ENCODE measurements at places on chromosomes 1 and 21.

GRCh38 chr1:164256456-164256855, 302.5 kb upstream of the PBX1 start:
- DNase-seq, result no peak

- no peak for DNase-seq
These were observed 43.1 kb downstream of the DUSP10 start for GRCh38 chr1:221698579-221699349.

- no peak for DNase-seq
These were observed 9.6 kb downstream of the SMYD2 start for GRCh38 chr1:214290424-214291037.

- DNase-seq, result no peak
These were observed 22.8 kb downstream of the WDR26 start for GRCh38 chr1:224411766-224412165.

DNA sequence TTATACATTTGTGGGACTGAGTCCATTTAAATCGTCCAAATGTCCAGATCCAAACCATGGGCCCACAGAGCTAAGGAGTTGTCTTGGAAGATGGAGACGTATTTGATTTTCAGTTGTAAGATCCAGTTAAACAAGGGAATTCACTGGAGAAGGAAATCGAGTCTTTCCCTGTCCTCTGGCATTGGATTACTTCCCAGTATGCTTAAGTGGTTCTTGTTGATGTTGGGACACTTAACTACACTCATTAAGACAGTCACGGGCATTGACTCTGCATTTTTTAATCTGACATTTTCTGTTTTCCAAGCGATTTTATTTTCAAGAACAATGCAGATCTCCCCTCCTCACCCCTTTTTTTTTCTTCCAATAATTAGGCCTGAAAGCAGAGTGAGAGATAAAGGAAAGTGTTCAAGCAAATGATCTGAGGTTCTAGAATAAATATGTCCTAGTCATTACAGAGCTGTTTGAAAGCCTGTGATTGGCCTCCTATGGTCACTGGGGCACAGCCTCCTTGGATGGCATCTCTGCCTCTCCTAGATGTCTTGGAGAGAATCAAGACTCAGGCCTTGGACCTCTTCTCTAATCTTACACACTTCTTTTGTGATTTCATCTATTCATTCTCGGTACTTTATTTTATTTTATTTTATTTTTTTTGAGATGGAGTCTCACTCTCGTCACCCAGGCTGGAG, 48.9 kb downstream of the CD247 start:
- DNase-seq, result no peak

DNA sequence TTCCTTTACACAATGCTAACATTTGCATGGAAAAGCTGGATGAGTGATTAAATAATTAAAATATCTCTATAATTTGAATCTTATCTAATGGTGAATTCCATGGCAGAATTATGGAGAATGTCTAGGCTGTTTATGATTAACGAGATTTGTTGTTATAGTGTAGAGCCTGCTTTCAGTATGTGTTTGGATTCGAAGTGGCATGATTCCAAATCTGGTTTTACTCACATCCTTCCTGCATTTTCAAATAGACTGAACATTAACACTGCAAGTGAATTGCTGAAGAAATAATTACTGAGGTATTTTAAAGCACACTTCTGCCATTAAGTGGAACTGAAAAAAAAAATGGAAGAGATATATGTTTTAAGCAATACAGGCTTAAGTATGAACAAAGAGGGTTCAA, 5.1 kb upstream of the NEK7 start:
- no peak for DNase-seq

DNA sequence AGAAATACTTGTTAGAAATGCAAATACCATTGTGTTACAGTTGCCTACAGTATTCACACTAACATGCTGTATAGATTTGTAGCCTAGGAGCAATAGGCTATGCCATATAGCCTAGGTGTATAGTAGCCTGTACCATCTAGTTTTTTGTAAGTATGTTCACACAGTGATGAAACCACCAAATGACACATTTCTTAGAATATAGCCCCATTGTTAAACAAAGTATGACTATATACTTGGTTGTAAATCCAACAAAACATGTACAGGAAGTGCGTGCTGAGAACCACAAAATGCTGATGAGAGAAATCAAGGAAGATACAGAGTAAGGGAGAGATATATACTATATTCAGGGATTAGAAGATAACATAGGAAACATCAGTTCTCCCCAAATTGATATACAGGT, 92.2 kb downstream of the POU2F1 start:
- no peak for DNase-seq

DNA sequence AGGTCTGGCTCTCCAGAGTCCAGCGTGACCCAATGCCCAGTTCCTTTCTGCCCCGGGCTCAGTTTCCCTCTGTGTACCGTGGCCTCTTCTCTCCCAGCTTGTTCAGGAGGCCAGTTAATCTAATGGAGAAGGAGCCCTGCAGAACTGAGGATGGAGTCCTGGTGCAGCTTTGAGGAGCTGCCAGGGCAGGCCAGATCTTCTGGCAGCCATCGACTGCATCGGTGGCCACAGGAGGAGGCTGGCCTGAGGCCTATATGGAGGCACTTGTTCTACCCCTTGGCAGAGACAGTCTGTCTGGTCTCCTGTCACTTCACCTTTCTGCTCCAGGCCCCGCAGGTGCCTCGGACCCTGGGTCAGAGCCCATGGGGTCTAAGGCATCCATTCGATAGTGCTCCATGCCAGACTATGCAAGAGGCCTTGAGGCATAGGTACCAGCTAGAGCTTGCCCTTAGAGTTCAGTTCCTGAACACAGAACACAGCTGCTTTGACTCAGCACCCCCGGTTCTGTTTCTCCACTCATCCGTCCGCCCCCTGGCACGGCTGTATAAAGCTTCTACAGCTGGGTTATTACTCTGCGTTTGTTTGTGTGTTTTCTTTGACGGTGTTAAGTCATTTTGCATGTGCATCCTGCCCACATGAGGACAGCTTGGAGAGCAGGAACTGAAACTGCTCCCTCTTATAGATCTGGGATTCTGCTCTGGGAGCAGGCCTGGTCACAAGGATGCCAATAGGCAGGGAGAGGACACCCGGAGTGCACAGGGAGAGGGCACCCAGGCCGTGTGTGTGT, 18.5 kb upstream of the LRRN2 start:
- DNase-seq, result no peak

DNA sequence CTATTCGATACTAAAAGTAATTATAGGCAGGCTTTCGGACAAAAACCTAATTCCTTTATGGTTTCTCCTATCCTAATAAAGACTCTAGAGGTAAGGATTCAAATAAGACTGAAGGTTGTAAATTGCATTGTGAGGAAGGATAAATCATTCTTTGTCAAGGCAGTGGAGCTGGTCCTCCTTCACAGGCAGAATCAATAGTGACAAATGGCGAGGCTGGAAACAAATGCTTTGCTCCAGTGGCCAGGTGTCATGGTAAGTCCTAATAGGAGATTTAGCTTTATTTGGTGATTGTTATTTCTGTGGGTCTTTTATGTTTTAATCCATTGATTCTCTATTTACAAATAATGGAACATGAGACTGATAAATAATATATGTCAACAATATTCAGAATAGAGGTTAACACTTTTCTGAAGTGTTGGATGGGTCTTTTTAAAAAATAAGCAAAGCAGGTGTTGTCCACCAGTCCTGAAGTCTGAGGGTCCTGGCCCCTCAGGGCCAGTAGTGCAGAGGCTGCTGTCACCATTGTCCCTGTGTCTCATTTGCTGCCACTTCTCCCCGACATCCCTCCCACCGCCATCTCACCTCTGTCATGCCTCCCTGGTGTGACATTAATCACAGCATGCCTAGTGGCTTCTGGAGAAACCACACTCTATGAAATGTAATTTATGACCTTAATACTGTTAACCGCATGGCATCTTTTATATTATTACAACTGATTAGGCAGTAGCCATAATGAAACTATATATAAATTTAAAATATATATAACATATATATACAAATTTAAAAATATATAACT, 120.9 kb upstream of the MAGI3 start:
- no peak for DNase-seq

GRCh38 chr1:192167011-192167410, 8.7 kb downstream of the RGS18 start:
- no peak for DNase-seq

DNA sequence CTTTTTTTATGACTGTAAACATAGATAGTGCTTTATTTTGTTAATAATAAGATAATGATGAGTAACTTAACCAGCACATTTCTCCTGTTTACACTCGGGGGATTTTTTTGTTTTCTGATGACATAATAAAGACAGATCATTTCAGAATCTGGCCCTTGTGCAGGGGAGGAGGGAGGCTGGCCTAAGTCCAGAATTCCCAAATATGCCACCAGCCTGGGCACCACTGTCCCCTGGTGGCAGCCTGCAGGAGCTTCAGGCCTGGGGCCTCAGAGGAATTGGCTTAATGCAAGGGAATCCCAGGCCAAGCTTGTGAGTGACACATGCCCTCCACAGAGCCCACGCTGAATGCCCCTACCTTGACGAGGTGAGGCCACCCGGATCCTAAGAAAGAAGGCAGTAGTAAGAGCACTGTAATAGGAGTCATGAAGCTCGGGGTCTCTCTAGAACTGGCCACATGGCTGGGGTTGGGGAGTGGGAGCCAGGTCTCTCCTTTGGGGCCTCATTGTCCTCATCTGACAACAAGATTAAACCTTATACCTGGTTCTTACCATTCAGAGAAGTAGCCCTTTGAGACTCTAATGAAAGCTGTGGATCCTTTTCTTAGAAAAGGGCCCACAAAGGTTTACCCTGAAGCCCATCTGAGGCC, 24.1 kb downstream of the ETNK2 start:
- DNase-seq, result peak; percentile 7

DNA sequence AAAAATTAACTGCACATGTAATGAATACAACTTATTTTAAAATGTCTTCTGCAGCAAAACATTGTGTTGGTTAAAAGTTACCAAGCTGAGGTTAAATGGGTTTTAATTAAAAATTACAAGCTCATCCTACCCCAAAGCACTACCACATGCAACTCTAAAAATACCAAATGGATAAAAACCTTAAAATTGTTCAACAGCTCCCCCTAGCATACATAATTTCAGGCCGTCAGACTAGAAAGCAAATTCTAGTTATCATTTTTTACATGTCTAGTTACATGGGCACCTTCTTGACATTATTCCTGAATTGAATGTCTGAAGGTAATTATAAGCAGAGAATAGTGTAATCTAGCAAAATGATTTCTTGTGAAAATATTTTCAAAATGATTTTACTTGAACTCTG, 176.5 kb downstream of the C1orf21 start:
- no peak for DNase-seq

- DNase-seq, result no peak
These were observed 149.6 kb downstream of the LMO4 start for GRCh38 chr1:87478231-87478630.

DNA sequence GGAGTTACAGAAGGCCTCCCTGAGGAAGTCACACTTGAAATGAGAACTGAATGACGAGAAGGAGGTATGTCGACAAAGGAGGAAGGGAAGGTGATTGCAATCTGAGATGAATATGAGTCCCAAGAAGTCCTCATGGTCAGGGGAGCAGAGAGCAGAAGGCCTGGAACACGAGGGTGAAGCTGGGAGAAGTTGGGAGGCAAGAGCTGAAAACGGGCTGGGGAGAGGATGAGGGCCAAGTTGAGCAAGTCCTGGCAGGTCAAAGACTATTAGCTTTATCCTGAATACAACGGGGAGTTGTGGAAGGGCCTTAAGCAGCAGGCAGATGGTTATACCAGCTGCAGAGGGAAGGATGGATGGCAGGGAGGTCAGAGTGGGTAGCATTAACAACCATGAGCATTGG, 89.5 kb downstream of the KCNJ15 start:
- no peak for DNase-seq

DNA sequence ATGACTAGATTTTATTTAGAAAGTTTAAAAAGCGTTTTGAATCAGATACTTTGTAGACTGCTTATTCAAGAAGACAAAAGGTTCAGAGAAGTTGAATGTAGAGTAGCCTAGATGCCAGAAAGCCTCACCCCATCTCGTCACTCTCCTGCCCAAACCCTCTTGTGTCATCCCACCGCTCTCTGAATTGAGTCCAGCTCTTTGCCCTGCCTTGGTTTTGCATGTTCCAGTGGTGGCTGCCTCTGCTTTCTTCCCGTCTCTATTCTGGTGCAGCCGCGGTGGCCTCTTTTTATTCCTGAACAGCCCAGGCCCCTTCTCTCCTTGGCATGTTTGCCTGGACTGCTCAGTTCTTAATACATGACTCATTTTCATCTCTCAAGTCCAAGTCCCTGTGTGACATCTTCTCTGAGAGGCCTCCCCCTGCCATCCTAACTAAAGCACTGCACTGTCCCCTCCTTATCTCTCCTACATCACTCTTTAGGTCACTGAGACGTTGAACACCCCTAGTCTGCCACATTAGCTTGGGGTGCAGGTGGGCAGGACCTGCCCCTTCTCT, 22.9 kb downstream of the PRDM2 start:
- no peak for DNase-seq

GRCh38 chr1:15180189-15180588, 26.6 kb downstream of the TMEM51 start:
- DNase-seq, result no peak

- peak; percentile 57 for DNase-seq
These were observed 4.3 kb downstream of the THEM4 start for GRCh38 chr1:151905070-151905442.

DNA sequence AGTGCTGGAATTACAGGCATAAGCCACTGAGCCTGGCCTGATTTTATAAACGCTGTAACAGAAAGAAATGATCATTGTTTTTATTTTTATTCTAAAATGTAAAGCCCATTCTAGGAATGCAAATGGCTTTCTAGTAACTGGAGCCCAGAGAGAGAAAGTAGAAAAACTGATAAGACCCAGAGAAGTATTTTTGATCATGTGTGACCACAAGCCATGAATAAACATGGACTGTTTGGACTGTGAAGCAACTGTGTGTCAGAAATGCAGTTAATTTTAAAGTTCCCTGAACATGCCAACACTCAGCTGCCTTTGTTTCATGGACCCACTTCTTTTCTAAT, 39.7 kb downstream of the EIF2B3 start:
- no peak for DNase-seq

DNA sequence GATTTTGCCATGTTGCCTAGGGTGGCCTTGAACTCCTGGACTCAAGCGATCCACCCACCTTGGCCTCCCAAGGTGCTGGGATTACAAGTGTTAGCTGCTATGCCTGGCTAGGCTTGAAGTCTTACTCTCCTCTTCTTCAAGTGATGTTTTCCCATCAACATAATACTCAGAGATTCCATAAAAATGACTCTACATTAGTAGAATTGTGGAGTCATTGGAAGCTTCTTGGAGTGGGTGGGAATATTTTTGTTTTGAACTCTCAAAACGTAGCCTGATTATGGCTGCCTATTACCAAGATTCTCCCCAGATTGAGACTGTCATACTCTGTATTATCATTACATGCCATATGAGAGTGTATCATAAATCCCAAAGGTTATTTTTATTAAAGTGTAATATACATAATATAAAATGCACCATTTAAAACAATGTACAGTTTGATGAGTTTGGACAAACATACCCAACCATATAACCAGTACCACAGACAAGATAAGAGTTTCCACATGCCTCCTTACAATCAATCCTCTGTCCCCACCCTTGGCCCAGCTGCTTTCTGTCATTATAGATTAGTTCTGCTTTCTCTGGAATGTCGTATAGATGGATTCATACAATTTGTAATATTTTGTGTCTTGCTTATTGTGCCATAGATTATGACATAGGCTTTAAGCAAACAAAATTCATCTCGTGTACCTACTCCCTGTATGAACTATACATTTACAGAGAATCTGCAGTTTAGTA, 8.0 kb upstream of the DNM3 start:
- DNase-seq, result no peak

All from CD4-positive, alpha-beta T cell treated with Interleukin-1 beta for 1 hour (primary cell).